Fibroblast of mammary gland (primary cell): ENCODE measurements at places on chromosomes 4 and X.

DNA sequence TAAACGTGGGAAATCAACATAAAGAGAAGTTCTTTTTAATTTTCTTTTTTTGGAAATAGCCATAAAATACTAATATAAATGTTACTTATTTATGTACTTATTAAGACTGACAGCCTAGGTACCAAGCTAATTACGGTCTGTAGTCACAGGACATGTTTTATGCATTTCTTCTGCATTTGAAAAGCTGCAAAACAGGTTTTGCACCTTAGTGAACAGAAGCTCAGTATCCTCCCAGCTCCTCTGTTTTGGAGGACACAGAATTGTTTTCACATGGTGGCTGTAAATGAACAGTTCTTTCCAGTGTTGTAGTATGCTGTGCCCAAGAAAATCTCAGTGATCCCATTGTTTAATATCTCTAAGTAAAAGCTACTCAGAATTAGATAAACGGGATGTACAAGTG is 1788.0 kb upstream of the TENM3 start:
- no peak for DNase-seq

GRCh38 chr4:81923140-81923539 is 450.7 kb downstream of the HNRNPD start:
- no peak for DNase-seq

DNA sequence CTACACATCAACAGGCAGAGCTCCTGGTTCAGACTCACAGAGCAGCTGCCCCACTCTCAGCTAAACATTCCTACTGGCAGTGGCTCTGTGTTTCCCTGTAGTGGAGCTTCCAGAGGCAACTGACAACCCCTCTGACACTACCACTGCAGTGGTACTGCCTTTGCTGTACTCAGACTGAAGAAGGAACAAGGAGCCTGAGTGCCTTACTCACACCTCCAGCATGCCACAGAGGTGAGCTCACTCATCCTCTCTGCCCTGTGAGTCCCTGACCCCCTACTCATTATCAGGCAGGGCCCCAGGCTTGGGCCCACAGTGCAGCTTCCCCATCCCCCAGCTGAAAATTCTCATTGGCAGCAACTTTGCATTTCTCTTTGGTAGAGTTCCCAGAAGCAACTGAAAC is 240.5 kb upstream of the POF1B start:
- no peak for DNase-seq

DNA sequence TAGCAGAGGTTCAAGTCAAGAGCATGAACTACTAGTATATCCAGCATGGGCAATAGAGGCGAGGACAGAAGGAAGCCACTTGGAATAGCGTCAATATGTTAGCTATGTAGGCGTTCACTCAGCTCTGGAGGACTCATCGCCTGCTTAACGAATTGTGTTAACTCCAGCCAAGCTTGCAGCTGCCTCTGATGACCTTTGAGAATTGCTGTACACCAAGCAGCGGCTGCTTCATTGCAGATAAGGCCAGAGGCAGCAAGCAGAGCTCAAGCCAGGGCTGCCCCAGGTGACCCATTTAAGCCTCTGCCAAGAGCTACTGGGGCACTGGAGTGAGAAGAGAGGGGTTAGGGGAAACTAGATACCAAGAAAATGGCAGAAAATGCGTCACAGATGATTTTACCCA is 160.2 kb upstream of the IGFBP7 start:
- peak; percentile 28 for DNase-seq

DNA sequence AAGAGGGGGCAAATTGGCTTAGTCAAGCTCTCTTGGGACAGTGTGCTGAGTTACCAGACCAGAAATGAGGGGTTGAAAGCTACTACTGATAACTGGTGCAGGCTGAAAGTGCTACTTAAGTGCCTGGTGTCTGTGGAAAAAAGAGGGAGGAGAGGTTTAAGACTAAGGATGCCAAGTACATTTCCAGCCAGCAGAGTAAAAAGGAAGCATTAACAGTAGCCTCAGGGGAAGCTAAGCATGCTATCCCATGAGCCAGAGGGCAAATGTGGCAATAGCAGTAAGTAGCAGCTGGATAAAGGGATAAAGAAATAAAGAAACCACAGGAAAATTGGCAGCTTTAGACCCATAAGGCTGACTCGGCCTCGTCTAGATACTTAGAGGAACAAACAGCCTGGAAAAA is 196.3 kb upstream of the MAB21L2 start:
- DNase-seq, result peak; percentile 96

- peak; percentile 46 for DNase-seq
These were observed 42.9 kb downstream of the NDST3 start for GRCh38 chr4:118076958-118077766.

GRCh38 chrX:48497871-48498270 is 10.9 kb upstream of the PORCN start:
- no peak for DNase-seq

GRCh38 chrX:10011991-10012390 is 44.8 kb downstream of the CLDN34 start:
- no peak for DNase-seq

DNA sequence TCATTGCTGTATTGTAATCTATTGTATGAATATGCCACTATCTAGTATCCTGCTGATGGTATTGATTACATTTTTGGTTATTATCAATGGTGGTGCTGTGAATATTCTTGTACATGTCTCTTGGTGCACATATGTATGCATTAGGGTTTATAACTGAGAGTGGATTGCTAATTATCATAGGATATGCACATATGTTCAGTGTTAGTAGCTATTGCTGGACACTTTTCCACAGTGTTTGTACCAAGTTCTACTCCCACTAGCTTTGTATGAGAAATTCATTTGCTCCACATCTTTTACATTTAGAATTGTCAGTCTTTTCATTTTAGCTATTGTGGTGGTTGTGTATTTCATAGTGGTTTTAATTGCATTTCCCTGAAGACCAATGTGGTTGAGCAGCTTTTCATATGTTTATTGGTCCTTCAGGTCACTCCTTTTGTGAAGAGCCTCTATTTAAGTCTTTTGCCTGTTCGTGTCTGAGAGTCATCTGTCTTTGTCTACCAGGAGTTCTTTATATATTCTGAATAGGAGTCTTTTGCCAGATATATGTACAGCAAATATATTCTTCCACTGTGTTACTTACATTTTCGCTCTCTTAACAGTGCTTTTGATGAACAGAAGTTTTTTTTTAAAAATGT is 87.1 kb downstream of the TBC1D19 start:
- no peak for DNase-seq

- DNase-seq, result no peak
These were observed 67.1 kb upstream of the TAPT1 start for GRCh38 chr4:16293210-16293838.

GRCh38 chrX:65607070-65607742 is 60.2 kb upstream of the MSN start:
- DNase-seq, result peak; percentile 55

DNA sequence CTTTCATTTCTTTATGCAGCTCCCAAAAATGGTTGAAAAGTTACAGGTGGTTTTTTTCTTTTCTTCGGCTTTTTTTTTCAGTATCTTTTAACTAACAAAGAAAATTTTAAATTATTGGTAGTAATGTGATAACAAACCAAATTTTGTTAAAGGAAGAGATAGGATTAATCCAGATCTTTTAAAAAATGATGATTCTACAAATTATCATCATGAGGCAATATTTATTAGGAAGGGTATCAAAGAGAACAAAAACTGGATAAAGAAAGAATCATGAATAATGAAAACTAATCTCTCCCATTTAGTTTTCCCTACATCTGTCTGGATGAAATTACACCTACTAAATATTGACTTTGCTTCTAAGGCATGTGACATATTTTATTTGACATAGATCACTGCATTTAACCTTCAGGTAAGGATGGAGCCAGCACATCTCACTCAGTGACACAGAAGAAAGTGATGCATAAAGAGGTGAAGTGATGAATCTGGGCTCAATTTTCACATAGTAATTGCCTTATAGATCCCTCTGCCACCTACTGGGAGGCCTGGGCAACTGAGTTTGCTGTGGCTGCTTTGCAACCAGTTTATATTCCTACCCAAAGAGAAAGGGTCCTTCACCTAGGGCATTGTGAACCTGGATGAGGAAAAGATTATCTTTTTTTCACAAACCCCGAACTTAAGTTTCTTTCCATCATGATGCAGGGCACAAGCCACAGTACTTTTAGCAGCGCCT is 155.6 kb downstream of the HNRNPD start:
- DNase-seq, result no peak

DNA sequence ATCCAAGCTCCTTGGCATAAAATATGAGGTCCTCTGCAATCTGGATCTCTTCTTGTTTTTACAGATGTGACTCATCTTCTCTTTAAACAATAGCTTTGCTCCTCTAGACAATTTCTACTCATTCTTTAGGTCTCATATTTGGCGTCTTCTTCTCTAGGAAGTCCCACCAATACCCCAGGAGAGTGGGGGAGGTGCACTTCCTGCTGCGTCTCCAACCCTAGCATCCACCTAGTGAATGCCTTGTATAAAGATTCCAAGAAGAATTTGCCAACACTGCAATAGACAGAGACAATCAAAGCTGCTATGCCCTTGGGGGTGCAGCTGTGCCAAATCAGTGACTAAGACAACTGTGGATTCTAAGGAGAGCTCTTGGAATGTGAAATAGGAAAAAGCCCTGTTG is 45.7 kb upstream of the SLC10A7 start:
- DNase-seq, result peak; percentile 11

DNA sequence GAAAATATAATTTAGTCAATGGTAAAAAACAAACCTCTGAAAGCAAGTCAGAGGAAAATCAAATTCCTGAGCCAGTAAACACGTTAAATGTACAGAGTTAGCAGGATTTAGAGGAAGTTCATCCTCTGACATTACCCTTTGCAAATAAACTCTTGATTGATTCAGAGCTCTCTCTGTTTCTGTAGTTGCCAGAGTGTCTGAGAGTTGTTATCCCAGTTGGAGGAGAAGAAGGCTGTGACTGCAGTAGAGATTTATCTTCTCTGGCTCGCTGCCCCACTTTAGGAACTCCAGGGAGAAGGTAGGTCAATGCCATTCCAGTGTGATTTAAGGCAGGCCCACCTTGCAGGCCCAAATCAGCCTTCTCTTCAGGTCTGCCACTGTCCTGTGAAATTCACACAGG is 6.2 kb upstream of the AMOT start:
- DNase-seq, result no peak

DNA sequence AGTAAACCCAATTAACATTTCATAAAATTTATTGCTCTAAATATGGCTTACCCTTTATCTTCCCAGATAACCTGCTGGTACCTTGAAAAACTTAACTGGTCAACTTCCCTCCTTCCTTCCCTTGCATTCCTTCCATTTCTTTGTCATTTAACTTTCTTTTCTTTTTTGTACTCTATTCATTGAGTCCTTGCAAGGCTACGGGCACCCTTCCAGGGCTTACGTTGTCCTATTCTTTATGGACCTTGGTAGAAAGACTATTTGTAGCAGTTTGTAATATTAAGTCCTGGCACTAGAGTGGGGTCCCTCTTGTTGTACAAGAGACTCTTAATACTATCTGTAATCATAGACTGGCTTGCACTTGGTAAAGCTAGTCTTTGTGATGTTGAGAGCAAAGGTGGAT is 8.0 kb upstream of the GATB start:
- no peak for DNase-seq

DNA sequence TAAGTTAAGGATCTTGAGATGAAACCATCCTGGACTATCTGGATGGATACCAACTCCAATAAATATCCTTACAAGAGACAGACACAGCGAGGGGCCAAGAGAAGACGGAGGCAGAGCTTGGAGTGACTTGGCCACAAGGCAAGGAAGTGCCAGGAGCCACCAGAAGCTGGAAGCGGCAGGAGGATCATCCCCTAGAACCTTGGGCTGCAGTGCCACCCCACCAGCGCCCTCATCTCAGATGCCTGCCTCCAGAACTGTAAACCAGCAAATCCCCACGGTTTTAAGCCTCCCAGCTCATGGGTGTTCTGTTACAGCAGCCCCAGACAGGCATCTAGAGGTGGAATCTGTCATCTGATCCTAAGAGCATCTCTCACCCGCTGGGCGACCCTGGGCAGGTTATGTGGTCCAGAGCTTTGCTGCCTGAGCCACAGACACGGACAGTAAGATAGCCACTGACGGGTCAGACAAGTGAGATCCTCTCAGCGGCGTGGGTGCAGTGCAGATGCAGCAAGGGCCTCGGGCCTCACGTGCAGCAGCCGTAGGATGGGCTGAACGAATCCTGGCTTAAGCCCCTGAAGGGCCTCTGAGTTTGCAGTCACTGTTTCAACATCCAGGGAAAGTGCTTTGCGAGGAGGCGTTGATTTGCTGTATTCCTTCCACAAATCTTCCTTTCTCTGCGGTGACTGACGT is 25.1 kb upstream of the MXD4 start:
- peak; percentile 52 for DNase-seq

GRCh38 chr4:8303485-8304281 is 34.1 kb downstream of the HTRA3 start:
- DNase-seq, result peak; percentile 96

GRCh38 chrX:70960730-70961129 is 29.8 kb upstream of the SLC7A3 start:
- DNase-seq, result no peak

DNA sequence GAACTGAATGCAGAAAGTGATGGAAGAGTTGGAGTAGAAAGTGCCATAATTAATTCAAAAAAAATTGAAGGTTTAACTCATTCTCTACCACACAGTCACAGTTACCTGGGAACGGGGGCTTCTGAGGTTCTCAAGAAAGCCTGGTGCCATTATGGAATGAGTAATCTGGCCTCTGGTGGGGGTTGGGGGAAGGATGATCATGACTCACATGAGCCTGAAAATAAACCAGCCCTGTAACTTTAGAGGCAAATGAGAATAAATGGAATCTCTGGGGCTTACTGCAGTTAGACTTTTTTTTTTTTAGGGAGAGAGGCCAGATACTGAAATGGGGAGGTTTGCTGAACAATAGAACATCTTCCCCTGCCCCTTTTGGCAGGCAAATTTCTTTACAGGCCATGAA is 55.3 kb downstream of the SOD3 start:
- DNase-seq, result peak; percentile 91
